ENCODE measurements at places on chromosomes 5 and 9.

DNA sequence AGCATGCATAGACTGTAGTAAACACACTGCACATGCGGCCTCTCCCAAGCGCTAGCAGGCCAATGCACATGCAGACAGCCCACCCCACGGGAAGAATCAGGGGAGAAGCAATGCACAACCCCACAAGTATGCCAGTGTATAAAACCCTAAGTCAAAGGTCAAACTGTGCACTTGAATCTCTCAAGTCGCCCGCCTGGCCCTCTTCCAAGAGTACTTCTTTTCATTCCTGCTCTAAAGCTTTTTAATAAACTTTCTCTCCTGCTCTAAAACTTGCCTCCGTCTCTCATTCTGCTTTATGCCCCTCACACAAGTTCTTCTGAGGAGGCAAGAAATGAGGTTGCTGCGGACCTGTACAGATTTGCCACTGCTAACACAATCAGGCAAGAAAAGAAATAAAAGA lies 50.4 kb downstream of the PTPDC1 start:
- DNase-seq: no peak

GRCh38 chr5:77266291-77266690 lies 55.8 kb downstream of the PDE8B start:
- no peak for DNase-seq

GRCh38 chr9:116959809-116960208 lies 272.7 kb downstream of the TRIM32 start:
- DNase-seq: no peak

GRCh38 chr5:112366987-112367386 lies 52.1 kb downstream of the EPB41L4A start:
- no peak for DNase-seq

Measured in activated naive CD8-positive, alpha-beta T cell treated with anti-CD3 and anti-CD28 coated beads, Interleukin-2, amount 50 U/mL, for 24 hours (primary cell).